ENCODE measurements at places on chromosomes 6 and 20.

GRCh38 chr20:50145566-50145965 is 8.0 kb downstream of the PEDS1 start:
- no peak for DNase-seq

- DNase-seq = no peak
Observed at GRCh38 chr6:127190552-127190951, 72.1 kb downstream of the RSPO3 start.

DNA sequence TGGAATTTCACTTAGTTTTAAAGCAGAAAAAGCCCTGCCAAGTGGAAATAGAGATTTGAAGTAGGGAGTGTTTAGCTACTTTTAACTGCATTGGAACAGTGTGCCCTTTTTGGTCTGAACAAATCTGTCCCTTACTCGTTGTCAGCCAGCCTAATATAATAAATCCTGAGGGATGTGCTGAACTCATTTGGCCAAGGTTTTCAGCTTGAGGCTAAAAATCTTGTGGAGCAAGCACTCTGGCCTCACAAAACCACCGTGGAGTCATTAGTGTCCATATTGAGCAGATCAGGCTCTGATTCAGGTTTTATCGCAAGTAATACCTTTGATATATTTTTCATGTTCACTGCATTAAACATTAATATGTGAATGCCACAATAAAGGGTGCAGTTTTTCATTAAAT is 383.5 kb downstream of the FRK start:
- DNase-seq = no peak

DNA sequence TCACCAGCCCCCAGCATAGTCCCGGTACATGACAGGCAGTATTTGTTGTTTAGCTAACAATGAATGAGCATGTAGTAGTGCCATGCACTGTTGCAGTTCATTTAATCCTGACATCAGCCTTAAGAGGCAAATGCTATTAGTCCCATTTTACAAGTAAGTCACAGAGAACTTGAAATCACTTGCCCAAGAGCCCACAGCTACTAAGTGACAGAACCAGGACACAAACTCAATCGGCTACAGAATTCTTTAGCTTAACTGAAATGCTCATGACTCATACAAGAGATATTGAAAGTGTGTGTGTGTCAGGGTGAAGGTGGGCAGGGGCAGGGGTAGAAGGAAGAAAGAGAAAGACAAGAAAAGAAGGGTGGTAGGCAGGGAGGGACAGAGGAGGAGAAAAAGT is 52.7 kb downstream of the UNC5CL start:
- no peak for DNase-seq

DNA sequence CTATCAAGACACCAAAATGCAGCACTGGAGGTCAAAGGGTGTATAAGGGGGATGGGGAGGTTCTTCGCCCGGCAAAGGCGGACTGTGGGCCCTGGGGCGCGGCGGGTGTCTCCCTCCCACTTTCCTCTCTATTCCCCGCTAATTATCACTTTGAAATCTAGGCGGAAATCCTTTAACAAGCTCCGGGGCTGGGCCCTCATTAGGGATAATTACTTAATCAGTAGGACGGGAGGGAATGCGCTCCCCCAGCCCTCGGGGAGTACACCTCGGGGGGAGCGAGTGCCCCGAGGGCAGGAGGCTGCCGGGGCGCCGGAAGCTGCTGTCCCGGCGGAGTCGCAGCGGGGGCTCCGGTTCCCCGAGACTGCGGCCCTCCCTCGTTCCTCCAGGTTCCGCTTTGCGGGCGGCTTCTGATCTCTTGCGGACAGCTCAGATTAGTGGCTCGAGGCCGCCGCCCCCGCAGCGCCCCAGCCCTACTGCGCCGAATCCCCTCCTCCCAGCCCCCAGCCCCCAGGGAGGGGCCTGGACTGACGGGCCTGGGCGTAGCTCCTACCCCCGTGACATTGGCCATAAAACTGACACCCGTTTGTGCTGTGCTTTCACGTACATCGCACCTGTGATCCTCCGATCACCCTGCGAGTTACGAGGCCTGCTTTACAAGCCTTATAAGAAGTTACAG is 14.7 kb downstream of the MUCL3 start:
- peak; percentile 38 for DNase-seq

GRCh38 chr20:38073307-38074071 is 39.9 kb downstream of the RPRD1B start:
- DNase-seq = peak; percentile 66

DNA sequence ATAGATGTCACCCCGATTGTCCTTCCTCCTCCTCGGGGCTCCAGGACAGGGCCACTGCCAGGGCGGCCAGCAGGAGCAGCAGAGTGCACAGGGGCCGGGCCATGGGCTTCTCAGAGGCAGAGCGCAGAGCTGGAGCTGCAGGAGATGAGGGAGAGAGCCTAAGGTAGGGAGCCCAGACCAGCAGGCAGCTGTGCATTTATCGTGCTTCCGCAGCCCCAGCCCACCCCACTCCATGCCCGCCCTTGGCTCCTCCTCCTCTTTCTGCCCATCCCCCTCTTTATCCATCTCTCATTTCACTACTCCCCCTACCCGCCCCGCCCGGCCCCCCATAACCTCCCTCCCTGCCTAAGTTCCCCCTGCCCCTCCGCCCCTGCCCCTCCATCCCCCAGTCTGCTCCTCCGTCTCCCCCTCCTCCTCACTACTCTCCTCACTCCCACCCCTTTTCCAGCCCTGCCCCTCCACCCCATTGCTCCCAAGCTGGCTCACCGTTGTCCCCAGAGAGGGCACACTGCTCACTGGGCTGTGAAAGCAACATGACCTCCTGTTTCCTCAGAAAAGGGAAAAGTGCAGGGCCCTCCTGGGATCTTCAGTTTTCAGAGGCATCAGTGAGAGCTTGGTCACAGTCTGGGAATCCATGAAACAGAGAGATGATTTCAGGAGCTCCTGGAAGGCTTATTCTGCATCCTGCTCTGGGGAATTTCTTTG is 25.5 kb upstream of the CST1 start:
- DNase-seq = no peak

- DNase-seq = no peak
Observed at GRCh38 chr20:34222208-34222607, 19.0 kb upstream of the ASIP start.

- DNase-seq = no peak
Observed at GRCh38 chr6:135987226-135987625, 135.7 kb downstream of the PDE7B start.

DNA sequence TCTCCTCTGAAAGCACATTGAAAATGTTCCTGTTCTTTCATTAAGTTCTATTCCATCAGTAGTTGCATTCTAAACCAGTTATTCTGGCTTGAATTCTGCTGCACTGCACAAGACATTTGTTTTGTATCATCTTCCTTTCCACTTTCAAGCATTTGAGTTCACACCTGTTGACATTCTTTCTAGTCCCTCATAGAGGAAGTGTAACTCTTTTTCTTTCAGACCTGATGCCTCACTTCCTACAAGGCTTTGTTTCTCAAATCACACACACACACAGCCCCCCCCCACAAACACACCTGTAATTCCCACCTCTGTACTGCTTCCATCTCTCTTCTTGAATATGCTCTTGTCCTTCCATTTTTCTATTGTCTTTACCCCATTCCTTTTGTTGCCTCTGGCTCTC is 50.9 kb downstream of the CCN2 start:
- DNase-seq = no peak

DNA sequence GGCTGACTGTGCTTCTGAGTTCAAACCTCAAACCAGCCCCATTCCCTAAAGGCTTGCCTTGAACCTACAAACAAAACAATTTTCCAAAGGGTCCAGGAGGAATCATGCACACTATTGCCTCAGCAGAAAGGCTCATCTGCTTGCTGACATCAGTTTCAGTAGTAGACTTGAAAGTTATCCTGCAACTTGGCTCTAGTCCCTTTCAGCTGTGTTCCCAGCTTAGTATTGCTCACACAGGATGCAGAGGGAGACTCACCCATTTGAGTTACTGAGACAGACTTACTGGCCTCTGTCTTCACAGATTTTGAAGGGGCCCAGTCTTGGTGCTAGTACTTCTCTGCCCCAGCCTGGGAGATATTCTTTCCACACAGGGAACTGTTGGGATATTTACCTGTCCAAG is 38.5 kb upstream of the TFB1M start:
- DNase-seq = no peak

GRCh38 chr6:36735110-36736071 is 37.8 kb downstream of the RAB44 start:
- DNase-seq = peak; percentile 93

Data from left hindlimb (tissue), 1 donor.